ENCODE measurements at places on chromosomes 2 and 18.

- DNase-seq, result no peak
Observed at GRCh38 chr2:27701676-27702075, 38.0 kb downstream of the SLC4A1AP start.

DNA sequence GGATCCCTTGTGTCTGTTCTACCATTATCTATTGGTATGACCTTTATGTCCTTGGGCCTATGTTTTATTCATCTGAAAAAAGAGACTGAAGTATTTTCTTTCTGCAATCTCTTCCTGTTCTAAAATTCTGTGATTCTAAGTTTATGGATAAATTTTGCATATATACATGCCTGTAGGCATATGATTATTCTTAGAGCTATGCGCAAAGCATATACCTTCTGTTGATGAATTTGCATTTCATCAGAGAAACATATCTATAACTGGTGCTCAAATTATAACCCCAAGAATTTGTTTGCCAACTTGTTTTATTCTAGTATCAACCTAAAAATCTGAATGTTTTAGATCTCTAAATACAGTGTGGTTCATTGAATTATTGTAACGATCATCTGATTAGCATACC lies 6.7 kb downstream of the CACNB4 start:
- no peak for DNase-seq

GRCh38 chr18:24791751-24792545 lies 331.5 kb downstream of the HRH4 start:
- no peak for DNase-seq

DNA sequence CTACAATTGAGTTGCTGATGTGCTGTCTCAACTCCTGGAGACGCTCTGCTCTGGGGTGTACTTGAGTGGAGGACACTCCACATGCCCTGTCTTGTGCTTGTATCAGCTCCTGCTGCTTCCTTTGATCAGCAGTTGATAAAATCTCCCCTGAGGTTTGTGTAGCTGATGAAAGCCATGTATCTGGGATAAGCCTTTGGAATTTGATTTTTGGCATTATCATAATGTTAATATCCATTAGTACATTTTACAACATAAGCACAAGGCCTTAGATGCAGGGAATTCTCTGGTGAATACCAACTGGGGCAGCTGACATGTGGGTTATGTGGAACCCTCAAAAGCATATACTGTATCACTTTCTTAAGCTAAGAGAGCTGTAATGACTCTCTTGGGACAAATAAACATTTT lies 222.7 kb upstream of the ITGA4 start:
- DNase-seq, result no peak

DNA sequence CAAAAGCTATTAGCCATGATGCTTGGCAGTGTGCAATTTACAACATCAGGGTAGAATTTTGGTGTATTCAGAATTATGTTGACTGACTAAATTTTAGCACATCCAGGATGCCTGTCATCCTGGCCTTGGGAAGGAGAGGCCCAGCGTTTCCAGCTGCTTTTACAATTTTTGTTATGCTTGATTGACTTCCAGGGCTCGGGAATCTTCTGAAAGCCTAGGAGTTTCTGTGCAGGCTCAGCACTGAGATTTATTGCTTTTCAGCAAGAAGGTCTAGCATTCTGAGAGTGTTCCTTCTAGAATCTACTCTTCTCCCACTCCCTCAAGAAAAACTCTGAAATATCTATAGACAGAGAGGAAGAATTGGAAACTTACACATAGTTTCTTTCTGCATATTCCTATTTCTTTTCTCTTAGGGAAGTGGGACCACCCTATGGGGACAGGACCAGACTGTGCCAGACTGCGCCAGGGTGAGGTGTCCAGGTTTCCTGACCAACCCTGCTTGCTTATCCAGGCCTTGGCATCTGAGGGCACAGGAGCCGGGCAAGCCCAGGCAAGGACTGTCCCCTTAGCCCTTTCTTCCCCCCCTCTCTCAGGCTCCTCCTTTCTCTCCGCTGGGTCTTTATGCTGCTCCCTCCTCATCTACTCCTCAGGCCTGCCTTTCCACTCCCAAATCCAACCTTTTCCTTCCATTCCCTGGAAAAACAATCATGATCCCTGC lies 26.9 kb downstream of the MAIP1 start:
- no peak for DNase-seq

DNA sequence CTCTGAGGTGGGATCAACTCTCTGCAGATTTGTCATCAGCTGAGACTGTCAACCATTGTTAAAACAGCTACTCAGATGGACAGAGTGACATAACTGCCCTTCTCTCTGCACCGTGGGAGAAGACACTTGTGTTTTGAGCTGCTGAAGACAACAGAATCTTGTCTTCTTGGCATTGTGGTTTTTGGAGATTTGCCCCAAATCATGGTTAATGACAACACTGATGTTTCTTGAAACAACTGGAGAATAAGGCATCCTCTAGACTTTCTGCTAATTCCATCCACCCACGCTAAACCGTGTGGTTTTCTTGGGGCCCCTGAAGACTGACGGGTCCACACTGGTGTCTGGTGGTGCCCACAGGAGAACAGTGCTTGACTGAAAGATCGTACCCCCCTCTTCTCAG lies 39.5 kb downstream of the SH3BP4 start:
- DNase-seq, result no peak
